ENCODE measurements at places on chromosomes 5 and 9. TPM values are rescaled to one million over a fixed set of nuclear protein-coding genes. Genes with fewer than 3 reads are reported as not detected.

GRCh38 chr9:132414731-132415130 lies 4.7 kb downstream of the CFAP77 start:
- H3K27ac ChIP-seq = no peak overlapping the region
- DNase-seq = no peak

GRCh38 chr9:117826837-117827236 lies 122.6 kb downstream of the TLR4 start:
- no peak overlapping the region for H3K27ac ChIP-seq
- DNase-seq = no peak
- H3K4me3 ChIP-seq = no peak overlapping the region
- no peaks in the 10 kb centered on the region for H3K4me1 ChIP-seq
- no peaks in the 10 kb centered on the region for H3K36me3 ChIP-seq
- no peaks in the 10 kb centered on the region for H3K27me3 ChIP-seq

GRCh38 chr5:97452646-97453045 lies 269.6 kb upstream of the RIOK2 start:
- no peaks in the 10 kb centered on the region for H3K27me3 ChIP-seq
- H3K27ac ChIP-seq = no peak overlapping the region
- no peaks in the 10 kb centered on the region for H3K4me1 ChIP-seq
- no peak overlapping the region for H3K4me3 ChIP-seq
- DNase-seq = no peak

DNA sequence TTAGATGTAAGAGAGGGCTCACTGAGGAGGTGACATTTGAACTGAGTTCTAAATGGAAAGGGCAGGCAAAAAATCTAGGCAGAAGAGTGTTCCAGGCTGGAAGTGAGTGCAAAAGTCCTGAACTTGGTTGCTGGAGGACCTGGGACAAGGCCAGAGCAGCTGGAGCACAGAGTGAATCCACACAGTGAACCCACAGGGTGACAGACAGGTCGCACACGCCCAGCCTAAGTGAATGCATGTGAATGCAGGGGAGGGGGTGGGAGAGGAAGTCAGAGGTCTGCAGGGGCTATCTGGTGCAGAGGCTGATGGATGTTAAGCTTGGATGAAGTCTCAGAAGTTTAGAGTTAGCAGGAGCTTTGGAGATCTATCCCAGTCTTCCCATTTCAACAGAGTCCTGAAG lies 556 bp upstream of the TTF1 start:
- peak overlapping the region; percentile 83 for H3K27ac ChIP-seq
- peaks cover 4% of the 10 kb centered on the region for H3K36me3 ChIP-seq

ZFP37 gene
- 1.1 TPM for total RNA-seq

All from Panc1 (cell line).